ENCODE measurements at places on chromosomes 7 and 10.

- no peak for DNase-seq
Measured at GRCh38 chr10:56181607-56182006, 179.5 kb downstream of the ZWINT start.

GRCh38 chr10:79923669-79924068 is 25.2 kb downstream of the SFTPD start:
- DNase-seq: no peak

- no peak for DNase-seq
Measured at GRCh38 chr10:77920495-77920894, 6.1 kb downstream of the DLG5 start.

DNA sequence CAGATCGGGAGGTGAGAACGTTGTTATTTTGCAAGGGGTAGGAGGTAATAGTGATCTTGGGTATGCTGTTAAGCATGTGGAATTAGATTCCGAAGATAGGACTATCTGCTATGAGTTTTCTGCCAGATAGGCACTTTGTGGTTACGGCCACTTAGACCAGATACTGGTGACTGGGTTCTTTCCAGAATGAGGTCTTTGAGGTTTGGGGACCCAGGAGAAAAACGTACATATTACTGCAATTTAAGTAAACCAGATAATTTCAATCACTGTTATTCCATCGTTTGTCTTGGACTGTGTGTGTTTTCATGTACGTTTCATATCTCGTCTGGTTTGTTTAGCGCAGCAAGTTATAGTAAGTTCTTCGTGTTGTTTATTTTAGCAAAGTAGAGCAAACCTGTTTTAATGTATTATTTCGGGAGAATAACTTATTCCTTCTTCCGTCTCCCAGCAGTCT is 312 bp downstream of the ARL4A start:
- DNase-seq: no peak

- no peak for DNase-seq
Measured at GRCh38 chr10:48554656-48555055, 50.2 kb downstream of the ARHGAP22 start.

DNA sequence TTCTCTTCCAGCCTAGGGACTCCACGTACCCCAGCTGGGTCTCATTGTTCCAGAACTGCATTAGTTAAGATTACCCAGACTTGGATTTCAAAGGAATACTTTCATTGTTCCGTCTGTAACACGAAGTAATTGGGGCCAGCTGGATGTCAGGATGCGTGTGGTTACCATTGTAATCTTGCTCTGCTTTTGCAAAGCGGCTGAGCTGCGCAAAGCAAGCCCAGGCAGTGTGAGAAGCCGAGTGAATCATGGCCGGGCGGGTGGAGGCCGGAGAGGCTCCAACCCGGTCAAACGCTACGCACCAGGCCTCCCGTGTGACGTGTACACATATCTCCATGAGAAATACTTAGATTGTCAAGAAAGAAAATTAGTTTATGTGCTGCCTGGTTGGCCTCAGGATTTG is 21.0 kb downstream of the LRRC17 start:
- DNase-seq: no peak

- no peak for DNase-seq
Measured at GRCh38 chr7:25758559-25758958, 393.4 kb upstream of the NFE2L3 start.

- no peak for DNase-seq
Measured at GRCh38 chr7:48438206-48438605, 266.9 kb downstream of the ABCA13 start.

DNA sequence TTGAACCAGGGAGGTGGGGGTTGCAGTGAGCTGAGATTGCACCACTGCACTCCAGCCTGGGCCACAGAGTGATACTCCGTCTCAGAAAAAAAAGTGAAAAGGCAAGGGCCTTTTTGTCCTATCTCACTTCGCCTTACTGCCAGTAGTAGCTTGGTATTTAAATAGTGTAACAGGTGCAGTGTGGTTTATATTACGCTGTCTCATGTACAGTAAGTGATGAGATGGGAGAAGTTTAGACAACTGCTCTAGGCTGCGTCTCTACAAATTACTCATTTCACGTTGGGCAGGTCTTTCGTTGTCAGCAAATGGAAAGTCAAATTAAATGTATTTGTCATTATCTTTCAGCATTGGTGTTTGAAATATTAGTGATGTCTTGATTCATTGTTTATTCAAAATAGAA is 15.5 kb upstream of the PFKFB3 start:
- no peak for DNase-seq

GRCh38 chr10:107687701-107688100 is 523.2 kb upstream of the SORCS1 start:
- no peak for DNase-seq

GRCh38 chr10:110843796-110844616 is 27.7 kb upstream of the PDCD4 start:
- no peak for DNase-seq

GRCh38 chr7:3206771-3207191 is 94.3 kb upstream of the SDK1 start:
- no peak for DNase-seq

DNA sequence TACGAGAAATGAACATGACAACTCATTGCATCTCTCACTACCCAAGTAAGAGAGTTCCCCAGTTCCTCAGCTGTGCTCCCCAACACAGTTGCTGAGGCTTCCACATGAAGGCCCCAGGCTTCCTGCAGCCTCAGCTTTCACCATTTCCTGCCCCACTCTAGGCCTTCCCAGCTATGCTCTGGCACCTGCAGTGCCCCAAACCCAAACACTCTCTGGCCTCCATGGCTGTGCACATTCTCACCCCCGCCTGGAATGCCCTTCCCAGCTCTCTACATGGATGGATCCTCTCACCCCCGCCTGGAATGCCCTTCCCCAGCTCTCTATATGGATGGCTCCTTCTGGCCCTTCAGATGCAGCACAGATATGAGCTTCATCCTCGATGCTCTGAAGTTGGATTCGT is 61.3 kb downstream of the KIAA1549 start:
- no peak for DNase-seq

DNA sequence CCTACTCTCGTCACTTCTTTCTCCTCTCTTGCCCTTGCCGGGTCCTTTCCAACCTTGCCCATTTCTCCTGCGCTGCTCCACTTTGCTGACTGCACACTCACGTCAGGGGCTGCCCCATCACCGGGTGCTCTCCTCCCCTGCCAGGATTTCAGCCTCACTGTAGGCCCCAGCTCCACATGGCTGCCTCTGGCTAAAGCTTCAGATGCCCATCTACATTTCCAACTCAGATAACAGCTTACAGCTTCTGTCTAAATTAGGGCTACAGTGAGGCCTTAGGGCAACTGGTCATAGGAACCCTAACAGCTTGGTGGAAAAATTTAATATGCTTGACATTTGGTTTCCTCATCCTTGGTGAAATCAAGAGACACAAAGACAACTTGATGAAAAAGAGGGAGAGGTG is 25.9 kb downstream of the C10orf120 start:
- DNase-seq: no peak

DNA sequence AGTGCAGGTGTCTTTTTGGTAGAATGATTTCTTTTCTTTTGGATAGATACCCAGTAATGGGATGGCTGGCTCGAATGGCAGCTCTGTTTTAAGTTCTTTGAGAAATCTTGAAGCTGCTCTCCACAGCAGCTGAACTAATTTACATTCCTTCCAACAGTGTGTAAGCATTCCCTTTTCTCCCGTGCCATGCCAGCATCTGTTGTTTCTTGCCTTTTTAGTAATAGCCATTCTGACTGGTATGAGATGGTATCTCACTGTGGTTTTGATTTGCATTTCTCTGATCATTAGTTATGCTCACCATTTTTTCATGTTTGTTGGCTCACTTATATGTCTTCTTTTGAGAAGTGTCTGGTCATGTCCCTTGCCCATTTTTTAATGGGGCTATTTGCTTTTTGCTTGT is 486.3 kb downstream of the GALNT17 start:
- no peak for DNase-seq

GRCh38 chr7:91137153-91137787 is 127.0 kb upstream of the FZD1 start:
- no peak for DNase-seq

- no peak for DNase-seq
Measured at GRCh38 chr10:110508806-110509544, 11.3 kb downstream of the DUSP5 start.

DNA sequence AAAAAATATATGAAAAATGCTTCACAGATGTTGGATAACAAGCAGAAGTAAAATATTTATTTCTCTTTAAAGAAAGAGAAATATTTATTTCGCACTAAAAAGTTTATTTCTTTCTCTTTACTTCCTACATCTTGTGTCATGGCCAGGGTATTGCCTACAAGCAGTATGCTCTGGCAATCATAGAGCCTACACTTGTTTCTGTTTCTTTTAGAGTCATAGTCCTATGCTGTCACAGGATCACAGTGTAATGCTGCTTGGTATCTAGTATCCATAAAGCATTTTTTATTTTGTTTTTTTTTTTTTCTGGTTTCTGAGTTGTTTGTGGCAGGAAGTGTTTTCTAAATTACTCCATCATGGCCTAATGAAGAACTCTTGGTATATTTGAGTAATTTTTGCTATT is 116.0 kb downstream of the ATRNL1 start:
- DNase-seq: no peak

GRCh38 chr7:118311121-118311836 is 86.8 kb downstream of the ANKRD7 start:
- no peak for DNase-seq

DNA sequence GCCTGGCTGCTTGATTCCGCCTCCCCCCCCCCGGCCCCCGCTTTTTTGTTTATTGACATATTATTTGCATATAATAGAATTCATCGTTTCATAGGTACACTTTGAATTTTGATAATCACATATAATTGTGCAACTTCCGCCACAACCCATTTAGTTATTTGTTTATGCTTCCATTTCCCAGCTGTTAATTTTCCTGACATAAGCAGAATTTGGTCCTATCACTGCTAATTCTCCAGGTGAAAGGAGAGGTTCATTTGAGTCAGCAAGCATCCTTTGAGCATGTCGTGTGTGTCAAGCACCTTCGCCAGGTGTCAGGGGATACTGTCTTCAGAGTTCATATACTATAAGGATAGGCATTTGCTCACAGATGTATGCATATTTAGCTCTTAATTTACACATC is 102.2 kb downstream of the CELF2 start:
- DNase-seq: no peak

DNA sequence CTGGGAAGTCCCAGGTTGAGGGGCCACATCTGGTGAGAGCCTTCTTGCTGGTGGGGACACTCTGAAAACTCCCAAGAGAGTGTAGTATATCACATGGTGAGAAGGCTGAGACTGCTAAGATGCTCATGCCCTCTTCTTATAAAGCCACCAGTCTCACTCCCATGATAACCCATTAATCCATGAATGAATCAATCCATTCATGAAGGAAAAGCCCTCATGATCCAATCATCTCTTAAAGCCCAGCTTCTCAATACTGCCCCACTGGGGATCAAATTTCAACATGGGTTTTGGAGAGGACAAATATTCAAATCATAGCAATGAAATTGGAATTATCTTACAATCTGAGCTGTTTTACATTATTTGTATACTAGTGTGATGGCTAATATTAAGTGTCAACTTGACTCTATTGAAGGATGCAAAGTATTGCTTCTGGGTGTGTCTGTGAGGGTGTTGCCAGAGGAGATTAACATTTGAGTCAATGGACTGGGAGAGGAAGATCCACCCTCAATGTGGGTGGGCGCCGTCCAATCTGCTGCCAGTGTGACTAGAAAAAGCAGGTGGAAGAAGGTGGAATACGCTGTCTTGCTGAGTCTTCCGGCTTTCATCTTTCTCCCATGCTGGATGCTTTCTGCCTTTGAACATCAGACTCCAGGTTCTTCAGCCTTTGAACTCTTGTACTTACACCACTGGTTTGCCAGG is 14.3 kb upstream of the UBE2D1 start:
- DNase-seq: no peak

- no peak for DNase-seq
Measured at GRCh38 chr10:30995081-30995770, 36.4 kb downstream of the ZNF438 start.

- peak; percentile 58 for DNase-seq
Measured at GRCh38 chr10:27252267-27253000, 11.8 kb upstream of the ACBD5 start.

DNA sequence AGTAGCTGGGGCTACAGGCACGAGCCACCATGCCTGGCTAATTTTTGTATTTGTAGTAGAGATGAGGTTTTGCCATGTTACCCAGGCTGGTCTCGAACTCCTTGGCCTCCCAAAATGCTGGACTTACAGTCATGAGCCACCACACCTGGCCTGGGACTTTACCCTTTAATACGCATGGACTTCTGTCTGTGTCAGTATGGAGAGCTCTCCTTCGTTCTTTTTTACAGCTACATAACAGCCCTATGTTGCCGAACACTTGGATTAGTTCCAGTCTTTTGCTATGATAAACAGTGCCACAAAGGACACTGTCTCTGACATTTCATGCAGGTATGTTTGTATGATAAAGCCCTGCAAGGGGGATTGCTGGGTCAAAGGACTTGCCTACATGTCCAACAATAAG is 10.9 kb upstream of the OAT start:
- no peak for DNase-seq

DNA sequence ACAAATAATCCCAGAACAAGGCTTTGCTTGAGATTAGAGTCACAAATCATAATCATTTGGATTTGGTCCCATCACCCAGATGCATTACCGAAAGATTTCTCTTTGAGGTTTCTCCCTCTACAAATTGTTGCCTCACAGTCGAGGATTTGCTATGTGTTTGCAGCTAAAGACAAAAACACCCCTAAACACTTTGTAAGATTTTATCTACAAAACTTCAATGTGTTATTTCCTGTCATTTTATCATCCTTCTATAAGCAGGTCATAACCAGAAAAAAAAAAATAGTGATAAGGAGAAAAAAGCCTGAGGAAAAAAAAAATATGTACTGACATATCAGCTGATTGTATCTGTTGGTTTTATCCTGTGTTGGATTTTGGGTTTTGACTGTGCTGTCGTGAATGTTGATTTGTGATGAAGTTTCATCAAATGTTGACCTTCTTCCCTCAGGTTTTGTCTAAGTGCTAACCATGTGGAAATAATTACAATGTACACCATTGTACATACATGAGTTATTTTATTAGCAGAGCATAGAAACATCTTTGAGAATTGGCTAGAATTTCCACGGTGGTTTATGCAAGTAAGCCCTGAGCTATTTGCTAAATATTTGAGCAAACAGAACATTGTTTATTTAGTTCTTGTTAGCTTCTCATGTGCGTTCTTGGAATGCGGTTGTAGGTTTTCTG is 274.4 kb downstream of the NEBL start:
- no peak for DNase-seq

- no peak for DNase-seq
Measured at GRCh38 chr10:8531116-8531515, 476.6 kb downstream of the GATA3 start.

GRCh38 chr7:158318511-158318913 is 269.1 kb downstream of the PTPRN2 start:
- DNase-seq: no peak

Data from stimulated activated naive CD4-positive, alpha-beta T cell (primary cell).